T-helper 2 cell (primary cell): ENCODE measurements at places on chromosomes 2 and 18.

DNA sequence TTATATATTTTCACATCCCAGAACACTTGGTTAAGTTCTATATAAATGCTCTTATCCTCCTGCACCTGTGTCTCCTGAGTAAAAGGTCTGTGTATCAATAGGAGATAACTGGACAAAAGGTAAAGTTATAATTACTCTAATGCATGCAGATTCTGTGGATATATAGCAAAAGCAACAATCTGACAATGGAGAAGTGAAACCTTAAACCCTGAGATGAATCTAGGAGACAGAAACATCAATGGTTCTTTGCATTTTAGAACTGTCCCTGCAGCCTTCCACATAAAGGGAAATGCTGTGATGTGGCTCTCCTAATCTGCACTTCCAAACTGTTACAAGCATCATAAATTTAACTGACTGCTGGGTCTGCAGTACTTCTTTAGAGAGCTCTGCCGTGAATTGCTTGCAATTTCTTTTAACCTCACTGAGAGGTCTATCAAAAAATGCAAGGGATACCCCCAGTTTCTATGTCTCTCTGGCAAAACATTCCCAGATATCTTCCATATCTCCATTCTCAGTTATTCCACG, 42.8 kb upstream of the FSIP2 start:
- DNase-seq = no peak

DNA sequence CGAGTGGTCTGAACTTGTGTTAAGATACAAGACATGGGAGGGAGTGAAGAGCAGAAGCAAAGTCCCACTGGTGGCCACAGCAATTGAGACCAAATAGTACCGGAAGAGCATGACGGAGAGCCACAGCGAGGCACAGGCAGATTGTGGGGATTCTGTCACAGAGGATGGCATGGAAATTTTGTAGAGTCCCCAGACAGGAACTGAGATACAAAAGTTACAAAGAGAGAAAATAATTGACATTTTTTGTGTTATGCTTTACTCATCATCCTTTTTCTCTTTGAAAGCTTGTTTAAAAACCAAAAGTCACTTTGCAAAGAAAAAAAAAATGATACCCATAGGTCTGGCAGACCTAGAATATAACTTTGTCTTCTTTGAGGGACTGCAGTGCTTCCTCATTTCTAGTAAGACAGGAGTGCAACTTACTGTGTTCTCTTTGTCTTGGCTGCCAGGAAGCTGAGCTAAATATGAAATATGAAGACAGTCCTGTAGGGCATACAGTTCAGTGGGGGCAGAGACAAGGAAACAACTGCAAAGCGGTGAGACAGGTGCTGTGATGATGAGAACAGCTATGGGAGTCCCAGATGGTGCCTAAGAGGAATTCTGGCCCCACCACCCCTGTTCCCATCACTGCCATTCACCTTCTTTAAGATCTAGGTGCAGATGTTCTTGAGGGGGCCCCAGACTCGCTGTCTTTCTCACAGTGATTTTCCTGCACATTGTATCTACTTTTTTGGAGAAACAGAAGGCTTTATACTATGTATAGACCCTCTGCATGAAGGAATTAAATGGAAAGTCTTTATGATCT, 5.2 kb downstream of the ARHGAP25 start:
- DNase-seq = peak; percentile 42

- DNase-seq = no peak
Measured at GRCh38 chr18:40013001-40013609, 1941.9 kb upstream of the PIK3C3 start.

GRCh38 chr18:6776188-6776587, 46.7 kb downstream of the ARHGAP28 start:
- DNase-seq = no peak

DNA sequence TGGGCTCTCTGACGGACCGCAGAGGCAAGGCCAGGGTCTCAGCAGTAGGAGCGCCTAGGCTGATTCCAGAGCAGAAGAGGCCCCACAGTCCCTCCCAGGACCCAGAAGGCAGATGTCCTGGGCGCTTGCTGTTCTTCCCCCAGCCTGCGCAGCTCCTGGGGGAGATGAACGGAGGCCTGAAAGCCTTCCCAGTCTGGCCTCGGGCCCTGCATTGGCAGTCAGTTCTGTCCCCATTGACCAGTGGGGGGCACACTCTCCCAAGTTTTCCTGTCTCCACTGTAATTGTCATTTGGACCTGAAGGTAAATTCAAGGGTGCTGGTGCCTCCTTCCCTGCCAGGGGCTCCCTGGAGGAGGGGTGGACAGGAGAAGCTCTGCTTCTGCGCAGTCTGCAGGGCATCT, 345.7 kb downstream of the CYP26B1 start:
- DNase-seq = no peak

- DNase-seq = no peak
Measured at GRCh38 chr2:235049719-235050118, 97.9 kb downstream of the SH3BP4 start.

GRCh38 chr2:54456362-54456611, 160 bp downstream of the SPTBN1 start:
- DNase-seq = no peak

DNA sequence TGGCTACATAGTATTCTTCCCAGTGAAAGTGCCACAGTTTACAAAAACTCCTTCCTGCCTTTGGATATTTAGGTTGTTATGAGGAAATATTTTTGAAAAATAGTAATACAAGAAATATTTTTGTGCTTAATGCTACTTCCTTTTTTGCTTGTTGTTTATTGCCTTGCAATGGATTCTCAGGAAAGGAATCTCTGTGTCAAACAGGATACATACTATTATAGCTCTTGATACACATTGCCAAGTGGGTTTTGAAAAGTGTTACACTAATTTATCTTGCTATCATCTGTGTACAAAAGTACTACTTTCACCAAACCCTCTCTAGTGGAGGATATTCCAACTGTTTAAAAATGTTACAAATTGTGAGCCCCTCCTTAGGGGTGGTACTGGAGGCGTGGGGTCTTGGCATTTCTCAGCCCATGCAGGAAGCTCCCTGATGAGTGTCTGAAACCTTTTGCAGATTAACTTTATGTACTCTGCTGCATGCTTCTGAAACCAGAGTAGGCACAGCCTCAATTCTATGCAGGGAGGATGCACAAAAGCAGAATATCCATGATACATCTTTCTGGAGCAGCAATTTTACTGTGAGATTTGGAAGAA, 54.5 kb downstream of the EVA1A start:
- DNase-seq = no peak

DNA sequence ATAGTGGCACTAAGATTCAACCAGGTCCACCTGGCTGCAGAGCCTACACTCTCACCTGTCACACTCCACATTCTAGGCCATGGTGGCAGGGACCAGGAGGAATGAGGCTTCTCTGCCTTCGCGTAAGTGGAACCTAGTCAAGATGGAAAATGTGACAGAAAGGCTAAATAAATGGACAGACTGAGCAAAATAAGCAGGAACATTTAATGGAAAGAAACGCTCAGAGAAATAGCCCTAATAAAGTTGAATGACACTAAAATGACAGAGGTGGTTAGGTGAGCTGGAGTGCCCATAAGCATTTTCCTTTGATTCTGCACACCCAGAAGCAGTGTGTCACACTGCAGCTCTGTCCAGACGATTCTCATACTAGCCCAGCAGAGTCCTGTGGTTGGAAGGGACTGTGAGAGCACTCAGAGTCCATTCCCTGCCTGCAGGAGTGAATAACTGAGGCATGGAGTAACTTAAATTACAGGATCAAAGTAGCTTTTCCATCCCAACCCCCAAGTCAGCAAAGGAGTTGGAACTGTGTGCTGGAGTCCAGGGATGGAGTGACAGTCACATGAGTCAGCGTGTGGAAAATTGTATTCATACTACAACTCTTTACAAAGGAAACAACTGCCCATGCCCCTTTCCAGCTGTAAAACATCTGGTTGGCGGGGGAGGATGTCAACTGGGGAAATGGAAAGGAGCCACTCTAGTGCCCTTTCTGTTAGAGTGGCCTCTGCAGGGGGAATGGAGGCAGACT, 105.4 kb upstream of the LGALSL start:
- DNase-seq = no peak

GRCh38 chr2:67631483-67631882, 234.3 kb downstream of the ETAA1 start:
- no peak for DNase-seq

- no peak for DNase-seq
Measured at GRCh38 chr2:67499989-67500388, 102.9 kb downstream of the ETAA1 start.

DNA sequence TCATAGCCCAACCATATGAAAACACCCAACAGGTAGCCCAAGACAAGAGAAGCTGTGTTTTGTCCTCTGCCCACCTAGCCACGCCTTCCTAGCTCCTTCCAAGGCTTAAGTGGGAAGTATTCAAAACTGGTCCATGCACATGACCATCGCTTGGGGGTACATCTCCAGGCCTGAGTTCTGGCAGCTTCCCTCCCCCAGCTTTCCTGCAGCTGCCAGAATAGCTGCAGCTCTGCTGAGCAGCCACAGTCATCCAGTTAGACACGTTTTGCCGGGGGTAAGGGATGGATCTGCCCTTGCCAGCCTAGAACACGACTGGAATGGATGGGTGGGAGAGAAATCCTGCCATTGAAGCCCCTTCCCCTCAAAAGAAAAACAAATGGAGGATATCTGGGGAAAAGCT, 166.8 kb downstream of the NRP2 start:
- no peak for DNase-seq

GRCh38 chr2:9165625-9166024, 41.0 kb upstream of the ASAP2 start:
- DNase-seq = no peak

GRCh38 chr18:45408218-45408617, 207.1 kb upstream of the SLC14A2 start:
- DNase-seq = no peak

DNA sequence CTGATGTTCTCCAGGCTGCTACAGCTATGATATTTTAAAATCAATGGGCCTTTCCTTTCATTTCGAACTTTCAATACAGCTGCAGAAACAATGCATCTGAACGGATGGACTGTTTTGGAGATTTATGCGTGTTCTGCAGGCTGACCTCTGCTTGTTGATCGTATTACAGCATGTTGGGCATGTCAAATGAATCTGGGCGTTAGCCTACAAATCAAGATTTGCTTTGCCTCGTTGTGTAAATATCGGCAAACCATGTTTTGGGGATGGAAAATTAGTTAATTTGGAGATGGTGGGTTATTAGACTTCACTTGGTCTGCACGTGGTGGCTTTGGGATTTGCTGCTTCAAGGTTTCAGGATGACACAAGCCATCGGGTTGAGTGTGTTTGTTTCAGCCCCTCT, 129.3 kb downstream of the AGAP1 start:
- no peak for DNase-seq

DNA sequence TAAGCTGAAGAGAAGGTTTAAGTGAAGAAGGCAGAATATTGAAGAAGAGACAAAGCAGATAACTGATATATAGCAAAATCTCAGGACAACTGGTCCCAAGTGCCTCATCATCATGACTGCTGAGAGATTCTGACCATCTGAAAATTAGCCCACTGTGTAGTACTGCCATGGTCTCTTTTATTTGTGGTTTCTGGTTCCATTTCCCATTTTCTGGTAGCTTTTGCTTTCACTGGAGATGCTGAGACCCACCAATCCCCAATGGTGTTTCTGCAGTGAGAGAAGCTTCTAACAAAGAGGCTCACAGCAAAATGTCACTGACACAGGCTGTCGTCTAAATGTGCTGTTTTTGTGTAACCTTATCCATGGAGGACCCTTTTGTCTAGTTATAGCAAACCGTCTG, 79.5 kb downstream of the TMEM163 start:
- DNase-seq = no peak

DNA sequence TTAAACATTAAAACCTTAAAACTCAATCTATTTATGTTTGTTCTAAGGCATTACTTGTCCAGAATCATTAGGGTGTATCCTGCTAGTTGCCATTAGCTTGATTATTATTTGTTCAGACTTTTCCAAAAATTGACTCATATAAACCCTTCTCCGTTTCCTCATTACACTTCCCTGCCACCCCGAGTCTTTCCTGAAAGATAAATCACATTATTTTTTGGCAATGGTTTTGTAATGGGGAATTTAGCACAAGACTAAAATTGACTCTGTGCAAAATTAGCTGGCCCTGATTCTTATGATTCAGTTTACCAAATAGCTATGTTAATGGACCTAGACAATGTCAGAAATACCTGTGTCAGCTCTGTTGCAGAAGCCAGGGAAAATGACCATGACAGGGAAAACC, 112.2 kb upstream of the NT5C1B start:
- no peak for DNase-seq

GRCh38 chr18:59123588-59124369, 15.9 kb upstream of the SEC11C start:
- no peak for DNase-seq

- DNase-seq = no peak
Measured at GRCh38 chr2:39881494-39881893, 102.4 kb upstream of the THUMPD2 start.

DNA sequence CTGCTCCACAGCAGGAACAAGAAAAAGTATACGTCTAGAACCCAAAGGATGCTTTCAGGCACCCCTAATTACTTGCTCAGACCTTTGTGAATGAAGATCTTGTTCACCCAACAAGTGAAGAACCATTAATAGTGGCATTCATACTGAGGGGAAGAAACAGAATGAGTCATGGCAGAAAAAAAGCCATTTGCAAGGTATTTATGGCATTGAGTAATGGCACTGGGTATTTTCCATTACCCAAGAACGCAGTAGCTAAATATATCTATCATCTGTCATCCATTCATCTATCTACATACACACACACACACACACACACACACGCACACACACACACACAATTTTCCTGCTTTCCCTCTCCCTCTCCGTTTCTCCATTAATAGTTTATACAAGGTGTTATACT, 56.4 kb upstream of the XIRP2 start:
- DNase-seq = no peak

DNA sequence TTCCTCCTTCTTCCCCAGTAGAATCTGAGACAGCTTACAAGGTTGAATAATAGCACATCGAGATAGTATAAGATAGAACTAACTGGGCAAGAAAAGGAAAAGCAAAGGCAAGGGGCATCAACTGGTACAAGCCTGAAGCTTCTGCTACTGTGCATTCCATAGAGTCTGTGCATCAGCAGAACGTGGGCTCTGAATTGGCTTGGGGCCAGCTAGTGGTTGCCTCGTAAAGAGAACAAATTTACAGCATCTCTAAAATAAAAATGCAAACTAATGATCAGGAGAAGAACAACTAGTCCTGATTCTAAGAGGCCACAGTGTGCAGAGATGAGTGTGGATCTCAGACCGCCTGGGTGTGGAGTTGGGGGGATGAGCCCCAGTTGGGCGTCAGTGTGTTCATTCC, 36.6 kb downstream of the UPP2 start:
- DNase-seq = no peak

DNA sequence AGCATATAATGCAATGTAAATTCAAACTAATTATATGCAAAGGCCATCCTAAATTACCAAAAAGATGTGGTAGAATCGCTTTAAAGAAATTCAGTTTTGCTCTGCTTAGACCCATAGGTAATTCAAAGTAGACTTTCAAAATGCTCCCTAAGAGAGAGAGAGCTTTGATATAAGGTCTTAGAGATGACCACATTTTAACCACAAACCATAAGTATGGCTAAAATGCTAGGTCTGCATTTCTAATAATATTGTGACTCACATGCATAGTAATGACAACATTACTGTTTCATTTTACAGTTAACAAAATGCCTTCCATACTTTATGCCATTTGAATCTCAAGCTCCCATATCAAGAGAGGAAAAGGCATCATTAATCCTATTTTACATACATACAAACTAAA, 144.5 kb downstream of the RAD51AP2 start:
- DNase-seq = no peak

GRCh38 chr2:42117923-42118753, 51.0 kb upstream of the EML4 start:
- DNase-seq = no peak
